ENCODE measurements at places on chromosomes 4 and X.

GRCh38 chr4:41414412-41414779, 123.6 kb upstream of the LIMCH1 start:
- DNase-seq = no peak

DNA sequence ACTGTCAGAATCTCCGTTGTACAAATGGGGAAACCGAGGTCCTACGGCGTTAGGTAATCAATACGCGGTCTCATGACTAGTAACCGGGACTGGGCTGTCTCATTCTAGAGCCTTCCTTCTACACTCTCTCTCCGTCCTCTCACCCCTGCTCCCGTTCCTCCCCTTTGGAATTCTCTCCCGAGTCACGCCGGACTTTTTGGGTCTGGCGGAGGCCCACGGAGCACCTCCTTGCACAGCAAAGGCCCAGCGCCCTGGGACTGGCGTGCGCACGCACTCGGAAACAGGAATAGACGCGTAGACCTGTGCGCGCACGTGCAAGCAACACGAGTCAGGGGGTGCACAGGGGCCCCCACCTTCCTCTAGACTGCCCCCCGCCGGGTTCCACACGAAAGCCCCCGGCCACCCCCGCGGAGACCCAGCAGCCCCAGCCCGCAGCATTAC, 361 bp downstream of the QDPR start:
- DNase-seq = peak; percentile 45

DNA sequence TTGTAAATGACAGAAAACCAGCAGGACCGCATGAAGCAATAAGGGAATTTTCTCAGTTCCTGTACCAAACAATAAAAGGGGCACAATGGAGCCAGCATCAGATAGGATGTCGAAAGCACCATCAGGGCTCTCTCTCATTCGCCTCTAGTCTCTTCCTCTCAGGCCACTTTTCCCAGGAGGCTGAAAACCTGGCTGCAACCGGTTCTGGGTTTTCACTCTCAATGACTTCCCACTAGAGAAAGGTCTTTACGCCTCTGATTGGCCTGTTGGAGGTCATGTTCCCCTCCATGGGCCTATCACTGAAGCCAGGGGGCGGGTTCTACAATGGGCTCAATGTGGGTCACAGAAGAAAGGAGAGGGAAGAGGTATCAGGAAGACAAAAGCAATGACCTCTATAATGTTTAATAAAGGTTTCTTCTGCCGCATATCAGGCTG, 29.3 kb downstream of the ZNF827 start:
- no peak for DNase-seq

GRCh38 chr4:11488657-11489452, 60.2 kb upstream of the HS3ST1 start:
- DNase-seq = no peak
